ENCODE measurements at places on chromosomes 2 and 18. TPM values are rescaled to one million over a fixed set of nuclear protein-coding genes. Genes with fewer than 3 reads are reported as not detected.

DNA sequence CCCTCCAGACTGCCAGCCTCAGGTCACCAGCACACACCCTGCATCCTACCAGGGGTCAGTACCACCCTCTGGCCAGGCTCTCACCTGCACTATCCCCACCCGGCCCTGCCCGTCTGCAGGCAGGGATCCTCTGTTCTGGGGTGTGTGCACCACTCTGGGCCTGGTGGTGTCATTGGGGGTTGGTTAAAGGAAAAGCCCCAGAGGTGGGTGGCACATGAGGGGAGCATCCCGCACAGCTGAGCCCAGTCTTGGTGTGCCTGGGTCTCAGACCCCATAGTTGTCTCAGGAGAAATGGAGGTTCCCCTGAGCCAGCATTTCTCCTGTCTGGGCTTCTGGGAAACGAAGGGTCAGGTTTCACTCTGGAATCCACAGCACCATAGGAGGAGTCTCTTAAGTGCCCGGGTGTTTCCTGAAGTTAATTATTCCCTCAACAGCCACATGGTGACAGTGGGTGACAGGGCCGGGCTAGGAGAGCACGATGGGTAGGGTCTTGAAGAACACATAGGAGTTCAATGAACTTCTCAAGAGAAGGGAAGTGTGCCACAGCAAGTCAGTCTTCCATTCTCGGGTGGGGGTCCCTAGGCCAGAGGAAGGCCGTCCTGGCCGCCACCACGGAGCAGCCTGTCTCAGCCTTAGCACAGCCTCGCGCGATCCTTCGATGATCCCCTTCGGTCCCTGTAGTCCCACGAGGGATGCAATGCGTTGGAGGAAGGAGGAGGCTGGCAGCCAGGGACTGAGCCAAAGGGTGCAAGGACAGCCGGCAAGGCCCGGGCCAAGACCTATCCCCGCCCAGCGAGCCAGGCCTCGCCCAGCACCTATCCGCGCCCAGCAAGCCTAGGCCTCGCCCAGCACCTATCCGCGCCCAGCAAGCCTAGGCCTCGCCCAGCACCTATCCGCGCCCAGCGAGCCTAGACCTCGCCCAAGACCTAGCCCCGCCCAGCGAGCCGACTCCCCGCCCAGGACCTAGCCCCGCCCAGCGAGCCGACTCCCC is 1.1 kb upstream of the FARP2 start:
- H3K4me3 ChIP-seq: peak overlapping the region; percentile 27
- H3K27me3 ChIP-seq: no peaks in the 10 kb centered on the region
- H3K4me1 ChIP-seq: peaks cover 24% of the 10 kb centered on the region
- H3K36me3 ChIP-seq: peaks cover 19% of the 10 kb centered on the region

The L3MBTL4 gene
- total RNA-seq: 10.2 TPM

DNA sequence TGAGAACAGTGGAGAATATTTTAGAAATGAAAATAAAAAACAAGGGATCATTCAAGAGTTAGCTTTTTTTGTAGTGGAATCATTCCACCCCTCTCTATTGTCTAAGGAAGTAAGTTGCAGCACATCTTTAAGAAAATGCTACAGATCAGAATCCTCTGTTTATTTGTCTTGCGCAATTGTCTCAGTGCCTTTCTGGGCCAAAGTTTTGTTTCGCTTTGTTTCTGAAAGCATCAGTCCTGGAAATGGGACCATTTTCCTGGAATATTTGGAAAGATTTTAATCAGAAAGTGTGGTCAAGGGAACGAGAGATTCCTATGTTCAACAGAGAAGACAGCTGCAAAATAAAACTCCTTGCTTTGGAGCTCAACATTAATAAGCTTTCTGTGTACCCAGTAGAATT is 74.0 kb downstream of the NRXN1 start:
- H3K27ac ChIP-seq: no peak overlapping the region
- DNase-seq: no peak
- H3K4me3 ChIP-seq: no peak overlapping the region
- H3K4me1 ChIP-seq: no peaks in the 10 kb centered on the region

DNA sequence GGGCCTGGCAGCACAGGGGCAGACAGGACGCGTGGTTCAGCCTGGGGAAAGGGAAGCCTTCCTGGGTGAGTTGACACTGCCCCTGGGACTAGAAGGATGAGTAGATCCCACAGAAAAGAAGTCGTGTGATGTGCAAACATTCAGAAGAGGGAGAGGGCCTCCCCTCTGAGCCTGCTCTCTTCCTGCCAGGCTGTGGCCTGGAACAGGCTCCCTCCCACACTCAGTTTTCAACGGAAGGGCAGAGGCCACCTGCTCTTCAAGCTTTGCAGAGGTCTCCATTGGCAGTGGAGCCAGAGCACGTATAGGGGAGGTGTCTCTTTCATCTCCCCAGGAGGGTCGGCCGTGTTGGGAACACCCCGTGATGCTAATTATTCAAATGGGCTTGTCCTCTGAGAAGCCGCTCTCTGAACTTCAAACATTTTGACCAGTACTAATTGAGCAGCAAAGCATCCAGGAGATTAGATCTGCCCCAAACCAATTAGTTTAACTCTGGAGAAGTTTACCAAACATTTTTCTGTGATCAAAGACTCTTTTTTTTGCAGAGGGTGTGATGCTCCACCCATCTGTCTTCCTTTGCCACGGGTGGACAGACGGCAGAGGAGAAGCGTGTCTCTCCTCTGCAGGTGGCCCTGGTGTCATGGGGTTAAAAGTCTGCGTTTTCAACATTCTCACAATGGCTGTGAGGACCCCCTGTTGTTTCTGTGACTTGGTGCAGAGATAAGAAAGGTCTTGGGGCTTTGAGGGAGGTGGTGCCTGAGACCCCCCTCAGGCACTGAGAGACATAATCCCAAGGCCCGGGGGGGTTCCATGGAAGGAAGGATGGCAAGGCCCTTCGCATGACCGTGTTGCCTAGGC is 29.5 kb upstream of the ODC1 start:
- peaks cover 6% of the 10 kb centered on the region for H3K4me1 ChIP-seq
- no peak overlapping the region for H3K4me3 ChIP-seq
- peaks cover 10% of the 10 kb centered on the region for H3K27me3 ChIP-seq
- no peak for DNase-seq
